ENCODE measurements at places on chromosomes 16 and 17.

- no peak for DNase-seq
Measured at GRCh38 chr17:39939588-39940419, 12.3 kb downstream of the LRRC3C start.

DNA sequence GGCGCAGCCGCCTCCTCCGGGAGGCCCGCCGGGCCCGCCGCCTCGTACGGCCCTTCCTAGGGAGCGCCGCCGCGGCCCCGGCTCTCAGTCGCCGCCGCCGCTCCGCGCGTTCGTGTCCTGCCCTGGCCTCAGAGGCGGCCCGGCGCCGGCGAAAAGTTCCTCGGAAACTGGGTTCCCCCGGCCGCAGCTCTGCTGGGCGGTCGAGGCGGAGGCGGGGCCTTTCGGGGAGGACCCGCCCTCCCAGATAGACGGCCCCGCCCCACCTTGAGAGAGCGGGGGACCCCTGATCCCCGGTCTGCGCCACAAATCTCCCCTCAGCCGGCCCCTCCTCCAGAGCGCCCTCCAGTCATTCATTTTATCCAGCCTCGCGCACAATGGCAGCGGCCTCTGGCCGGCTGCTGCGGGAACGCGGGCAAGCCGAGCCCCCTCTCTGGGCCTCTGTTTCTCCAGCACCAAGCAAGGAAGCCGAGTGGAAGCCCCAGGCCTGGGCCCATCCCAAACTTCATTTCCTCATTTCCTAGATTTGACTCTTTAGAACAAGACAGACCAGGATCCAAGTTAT lies at the start of gene SREBF1:
Gene SREBF1 (minus strand): TSS at position 169 of the 562 bp plus-strand sequence. CDS start 169 bp downstream, outside the sequence.
- no peak for DNase-seq

GRCh38 chr17:17766744-17767120 lies 70.1 kb downstream of the SREBF1 start:
- DNase-seq: no peak

- DNase-seq: no peak
Measured at GRCh38 chr17:82487910-82488309, 29.4 kb downstream of the NARF start.

DNA sequence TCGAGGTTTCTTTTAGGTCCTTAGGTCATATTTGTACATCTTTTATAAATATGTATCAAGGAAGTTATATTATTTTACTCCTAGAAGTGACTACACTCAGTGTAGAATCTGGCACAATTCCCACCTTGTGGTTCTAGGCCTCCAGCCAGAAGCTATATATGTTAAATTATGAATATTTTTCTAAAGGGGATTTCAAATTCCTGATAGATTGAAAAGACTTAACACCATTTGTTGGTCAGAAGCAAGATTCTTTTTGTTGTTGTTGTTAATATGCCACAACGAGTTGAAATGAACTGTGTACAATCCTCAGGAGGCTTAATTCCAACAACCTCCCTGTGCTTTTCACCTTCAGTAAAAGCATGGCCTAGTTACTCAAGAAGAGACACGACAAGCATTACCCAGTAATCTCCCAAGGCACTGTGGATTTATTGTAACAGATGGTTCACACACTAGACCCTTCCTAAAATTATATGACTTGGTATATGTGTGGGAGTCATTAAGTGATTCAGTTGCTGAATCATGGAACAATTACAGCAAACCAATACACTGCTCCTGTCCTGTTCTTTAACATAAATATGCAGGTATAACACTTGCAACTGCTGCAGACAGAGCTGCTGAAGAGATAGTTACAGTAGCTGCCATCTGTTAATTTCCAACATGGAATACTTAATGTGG lies 964.4 kb upstream of the GOT2 start:
- no peak for DNase-seq

GRCh38 chr16:80683646-80684045 lies 120.8 kb downstream of the CDYL2 start:
- no peak for DNase-seq

GRCh38 chr16:88413631-88414030 lies 30.9 kb downstream of the ZNF469 start:
- no peak for DNase-seq

DNA sequence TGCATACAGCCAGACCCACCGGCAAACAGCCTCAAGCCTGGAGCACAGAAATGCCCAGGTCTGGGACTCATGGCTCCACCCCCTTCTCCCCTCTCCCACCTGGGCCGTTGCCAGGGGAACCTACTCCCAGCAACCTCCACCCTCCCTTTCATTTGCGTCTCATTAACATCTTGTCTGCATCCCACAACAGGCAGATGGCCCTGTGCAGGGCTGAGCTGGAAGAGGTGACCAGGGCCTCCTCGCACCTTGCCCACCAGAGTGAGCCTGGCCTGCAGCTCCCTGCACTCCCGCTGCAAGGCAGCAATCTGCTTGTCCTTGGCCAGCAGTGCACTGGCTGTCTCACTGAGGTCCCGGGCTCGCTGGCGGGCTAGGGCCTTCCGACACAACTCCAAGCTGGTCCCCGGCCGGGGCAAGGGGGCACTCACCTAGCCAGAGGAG lies 3.3 kb downstream of the TSPOAP1 start:
- DNase-seq: no peak

DNA sequence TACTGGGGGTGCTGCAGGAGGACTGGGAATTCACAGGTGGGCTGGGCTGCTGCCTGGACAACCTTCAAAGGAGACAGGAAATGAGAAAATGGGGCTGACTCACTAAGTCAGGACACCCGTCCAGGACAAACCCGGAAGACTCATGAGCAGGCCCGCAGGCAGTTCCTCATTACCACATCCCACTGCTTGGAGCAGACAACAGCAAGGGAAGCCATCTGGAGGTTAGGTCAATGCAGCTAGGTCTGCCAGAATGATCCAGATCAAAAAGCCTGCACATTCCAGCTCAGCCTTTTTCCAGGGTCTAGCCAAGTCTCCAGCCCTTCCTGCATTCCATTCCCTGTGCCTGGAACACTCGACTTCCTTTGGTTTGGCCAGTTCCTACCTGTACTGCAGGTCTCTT lies 536.5 kb upstream of the CDH11 start:
- no peak for DNase-seq

DNA sequence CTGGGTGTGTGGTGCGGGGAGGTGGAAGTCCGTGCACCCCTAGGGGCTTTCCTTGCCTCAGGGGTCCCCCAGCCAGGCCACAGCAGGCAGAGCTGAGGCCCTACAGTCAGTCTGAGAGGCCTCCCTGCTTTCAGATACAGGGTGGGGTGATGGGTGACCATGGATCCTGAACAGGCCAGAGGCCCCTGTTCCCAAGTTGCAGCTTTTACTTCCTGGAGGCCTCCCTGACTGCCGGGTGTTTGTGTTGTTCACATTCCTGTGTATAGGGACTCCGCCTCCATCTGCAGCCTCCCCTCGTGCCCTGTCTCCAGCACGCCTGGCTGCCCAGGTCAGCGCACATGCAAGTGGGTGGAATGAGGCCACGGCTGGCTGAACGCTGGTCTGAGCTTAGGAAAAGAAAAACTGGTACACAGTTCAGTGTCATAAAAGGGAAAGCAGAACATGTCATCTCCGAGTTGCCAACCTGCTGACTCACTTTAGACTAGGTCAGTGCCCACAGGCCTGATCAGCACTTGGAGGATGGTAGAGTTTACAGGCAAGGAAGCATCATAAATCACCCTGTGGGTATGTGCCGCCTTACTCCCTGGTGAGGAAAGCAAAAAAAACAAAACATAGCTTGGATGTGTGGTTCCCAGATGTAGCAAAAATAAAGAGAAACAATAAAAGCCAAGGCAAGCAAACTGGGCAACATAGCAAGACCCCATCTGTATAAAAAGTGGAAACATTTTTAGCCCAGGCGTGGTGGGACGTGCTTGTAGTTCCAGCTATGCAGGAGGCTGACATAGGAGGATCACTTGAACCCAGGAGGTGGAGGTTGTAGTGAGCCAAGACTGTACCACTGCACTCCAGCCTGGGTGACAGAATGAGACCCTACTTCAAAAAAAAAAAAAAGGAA lies 6.2 kb upstream of the SLC7A6 start:
- no peak for DNase-seq

- DNase-seq: no peak
Measured at GRCh38 chr16:78799429-78799828, 700.0 kb downstream of the WWOX start.

DNA sequence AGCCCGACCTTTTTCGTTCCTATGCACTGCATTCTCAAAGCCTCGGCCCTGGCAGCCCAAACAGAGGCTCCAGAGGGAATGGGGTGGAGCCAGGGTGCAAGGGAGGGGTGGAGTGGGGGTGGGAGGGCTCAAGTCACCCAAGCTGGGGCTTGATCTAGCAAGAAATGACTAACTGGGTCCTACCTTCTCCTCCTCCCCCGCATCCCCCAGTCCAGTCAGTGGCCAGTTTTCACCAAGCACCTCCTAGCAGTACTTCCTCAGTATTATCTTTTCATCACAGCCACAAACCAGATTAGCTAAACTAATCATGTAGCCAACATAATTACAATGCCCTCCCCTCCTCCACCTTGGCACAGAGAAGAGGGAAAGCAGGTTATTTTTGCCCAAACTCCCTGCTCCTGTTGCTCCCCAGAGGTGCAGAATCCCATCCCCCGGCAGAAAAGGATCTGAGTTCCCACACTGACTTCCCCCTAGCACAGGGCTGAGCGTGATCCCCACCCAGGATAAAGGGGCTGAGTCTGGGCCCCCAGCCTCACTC lies 2.2 kb downstream of the JUP start:
- DNase-seq: no peak

GRCh38 chr17:38897671-38898290 lies 27.6 kb upstream of the LASP1NB start:
- no peak for DNase-seq

DNA sequence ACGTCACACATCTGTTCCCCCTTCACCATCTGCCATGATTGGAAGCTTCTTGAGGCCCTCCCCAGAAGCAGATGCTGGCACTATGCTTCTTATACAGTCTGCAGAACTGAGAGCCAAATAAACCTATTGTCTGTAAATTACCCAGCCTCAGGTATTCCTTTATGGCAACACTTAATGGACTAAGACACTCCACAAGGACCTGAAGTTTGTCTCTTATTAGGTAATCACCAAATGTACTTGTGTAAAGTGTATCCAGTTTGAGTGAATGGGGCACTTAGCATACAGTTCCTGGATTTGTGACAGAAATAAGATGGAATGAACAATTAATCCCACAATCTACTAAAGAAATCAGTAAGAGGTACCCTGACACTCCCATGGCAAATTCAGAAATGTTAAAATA lies 105.3 kb downstream of the SLC39A11 start:
- DNase-seq: no peak

GRCh38 chr16:24062270-24062817 lies 193.8 kb upstream of the CACNG3 start:
- DNase-seq: no peak

GRCh38 chr16:77807-78443 lies at the start of gene MPG:
Gene MPG (plus strand): TSS chr16:78225. CDS start chr16:78310, 85 bp downstream.
- DNase-seq: no peak

GRCh38 chr16:468068-468821 lies 42.8 kb downstream of the RAB11FIP3 start:
- no peak for DNase-seq

DNA sequence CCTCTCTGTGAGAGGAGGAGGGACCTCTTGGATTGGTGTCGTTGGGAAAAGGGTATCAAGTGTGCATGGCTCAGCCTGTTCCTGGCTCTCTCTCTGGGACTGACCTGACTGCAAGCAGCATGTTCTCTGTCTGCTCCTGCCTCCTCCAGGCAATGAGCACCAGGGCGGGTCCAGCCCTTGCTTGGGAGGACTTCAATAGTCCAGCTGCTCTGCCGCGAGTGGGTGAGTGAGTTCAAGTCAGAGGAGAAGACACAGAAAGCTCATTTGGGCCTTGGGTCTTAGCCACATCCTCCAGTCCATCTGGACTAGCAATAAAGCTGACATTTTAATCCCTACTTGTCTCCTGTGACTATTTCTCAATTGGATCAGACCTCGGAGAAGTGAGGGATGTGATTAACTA lies 25.2 kb upstream of the TNS4 start:
- DNase-seq: no peak

DNA sequence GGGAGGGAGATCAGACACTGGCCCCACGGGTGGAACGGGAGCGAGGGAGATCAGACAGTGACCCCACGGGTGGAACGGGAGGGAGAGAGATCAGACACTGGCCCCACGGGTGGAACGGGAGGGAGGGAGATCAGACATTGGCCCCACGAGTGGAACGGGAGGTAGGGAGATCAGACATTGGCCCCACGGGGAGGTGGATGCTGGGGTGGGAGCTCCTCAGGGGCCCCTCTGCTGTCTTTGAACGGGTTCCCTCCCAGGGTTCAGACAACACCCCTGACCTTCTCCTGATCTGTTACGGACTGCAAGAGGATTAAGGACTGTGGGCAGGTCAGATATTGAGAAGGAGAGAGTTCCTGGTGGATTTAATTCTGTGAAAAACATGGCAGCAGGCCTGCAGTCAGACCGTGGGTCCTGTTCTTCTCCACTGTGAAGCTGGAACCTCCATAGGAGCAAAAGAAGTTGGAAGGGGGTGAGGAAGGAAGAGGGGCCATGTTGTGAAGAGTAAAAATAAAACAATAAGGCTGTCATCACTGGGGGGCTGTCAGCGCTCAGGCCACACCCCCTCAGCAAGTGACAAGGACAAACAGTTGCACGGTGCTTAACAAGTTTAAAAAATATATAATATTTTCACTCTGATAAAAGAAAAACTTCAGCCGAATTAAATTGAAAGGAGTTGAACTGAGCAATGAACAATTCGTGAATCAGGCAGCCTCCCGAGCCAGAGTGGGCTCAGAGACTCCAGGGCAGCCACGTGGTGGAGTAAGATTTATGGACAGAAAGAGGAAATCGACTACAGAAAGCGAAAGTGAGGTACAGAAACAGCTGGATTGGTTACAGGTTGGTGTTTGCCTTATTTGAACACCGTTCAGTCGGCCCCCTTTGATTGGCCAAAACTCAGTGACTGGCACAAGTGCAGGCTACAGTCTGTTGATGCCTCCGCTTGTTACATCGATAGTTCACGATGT lies 348.7 kb upstream of the TNRC6C start:
- no peak for DNase-seq

DNA sequence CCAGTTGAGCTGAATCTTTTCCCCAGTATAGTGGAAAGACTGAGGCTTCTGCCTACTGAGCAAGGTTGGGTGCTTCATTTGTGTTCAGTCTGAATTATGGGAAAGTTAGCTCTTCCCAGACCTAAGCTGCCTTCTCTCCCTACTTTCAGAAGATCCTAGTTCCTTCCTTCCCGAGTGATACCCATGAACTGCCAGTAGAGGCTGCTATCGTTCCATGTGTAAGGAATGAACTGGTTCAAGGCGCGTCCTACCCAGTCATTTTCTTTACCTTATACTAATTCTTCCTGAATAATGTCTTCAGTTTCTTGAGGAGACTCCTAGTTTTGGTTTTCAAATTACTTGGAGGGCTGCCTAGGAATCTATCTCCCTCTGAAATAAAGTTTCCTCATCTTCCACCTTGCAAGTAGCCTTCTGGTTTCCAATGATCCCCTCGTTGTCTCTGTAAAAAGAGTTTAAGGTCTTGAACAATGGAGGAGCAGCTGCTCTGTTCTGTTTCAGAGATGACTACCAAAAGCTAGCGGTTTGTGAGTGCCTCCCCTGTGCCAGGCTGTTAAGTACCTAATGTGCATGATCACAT lies 934 bp upstream of the AOC2 start:
- no peak for DNase-seq
